ENCODE measurements at places on chromosomes 2 and 18. TPM values are rescaled to one million over a fixed set of nuclear protein-coding genes. Genes with fewer than 3 reads are reported as not detected.

HADHA gene
- total RNA-seq = 89.7 TPM

PJVK gene
- total RNA-seq = 3.9 TPM

PLCL1 gene
- total RNA-seq = 26.5 TPM

FLACC1 gene
- 3.7 TPM for total RNA-seq

TPO gene
- total RNA-seq = 0.23 TPM

ALK gene
- 21.0 TPM for total RNA-seq

ZSCAN30 gene
- total RNA-seq = 22.8 TPM

MDH1B gene
- 13.4 TPM for total RNA-seq

RBM43 gene
- 5.1 TPM for total RNA-seq

LOXHD1 gene
- total RNA-seq = 0.23 TPM

UGT1A3 gene
- not detected for total RNA-seq

ARMC9 gene
- 23.8 TPM for total RNA-seq

TEX44 gene
- total RNA-seq = not detected

TUBA3E gene
- total RNA-seq = not detected

HRH4 gene
- 0.23 TPM for total RNA-seq

Data from diencephalon (tissue), 1 donor.